ENCODE measurements at places on chromosomes 7 and 10.

- no peak for DNase-seq
Observed at GRCh38 chr7:18495412-18496340, at the start of gene HDAC9. TSS of gene HDAC9 (plus strand) at chr7:18495749. CDS start at chr7:18496303, 554 bp downstream.

DNA sequence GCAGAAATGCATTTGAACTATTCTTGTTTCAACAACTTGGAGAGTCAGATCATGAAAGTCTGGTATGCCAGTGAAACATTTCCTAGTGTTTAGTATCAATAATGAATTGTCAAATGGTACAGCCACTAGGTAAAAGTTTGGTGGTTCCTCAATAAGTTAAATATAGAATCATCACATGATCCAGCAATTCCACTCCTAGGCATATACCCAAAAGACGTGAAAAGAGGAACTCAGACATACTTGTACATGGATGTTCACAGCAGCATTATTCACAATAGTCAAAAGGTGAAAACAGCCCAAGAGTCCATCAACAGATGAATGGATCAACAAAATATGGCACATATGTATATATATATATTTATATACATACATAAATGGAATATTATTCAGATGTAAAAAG is 67.0 kb upstream of the HPS1 start:
- no peak for DNase-seq

GRCh38 chr10:71817831-71818655 is 33.0 kb downstream of the PSAP start:
- no peak for DNase-seq

DNA sequence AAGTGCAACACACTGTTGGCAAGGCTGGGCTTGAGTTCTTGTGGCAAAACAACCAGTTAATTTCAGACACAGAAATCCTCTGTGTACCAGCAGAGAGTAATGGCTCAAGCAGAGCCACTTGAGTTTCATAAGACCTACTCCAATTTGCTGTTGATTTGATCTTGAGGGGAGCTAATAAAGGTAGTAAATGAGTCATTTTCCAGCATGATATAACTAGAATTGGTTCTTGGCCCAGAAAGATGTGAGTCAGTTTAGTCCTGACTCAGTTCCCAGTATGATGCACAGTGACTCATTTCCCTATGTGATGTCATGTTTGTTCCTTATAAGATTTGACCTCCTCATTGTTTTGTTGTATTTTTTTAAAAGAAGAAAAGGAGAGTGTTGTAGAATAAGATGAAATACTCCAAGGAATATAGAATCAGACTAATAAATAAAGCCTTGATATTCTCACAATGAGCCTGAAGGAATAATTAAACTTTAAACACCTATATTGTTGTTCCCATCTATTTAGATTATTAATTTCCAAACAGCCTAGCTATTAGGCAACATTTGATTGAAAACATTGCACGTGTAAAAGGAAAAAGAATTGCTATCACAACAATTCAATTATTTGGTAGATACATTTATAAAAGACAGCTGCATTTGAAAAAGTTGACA is 186.2 kb downstream of the REEP3 start:
- DNase-seq: no peak

GRCh38 chr7:159149488-159149887 is 4.8 kb upstream of the VIPR2 start:
- no peak for DNase-seq

DNA sequence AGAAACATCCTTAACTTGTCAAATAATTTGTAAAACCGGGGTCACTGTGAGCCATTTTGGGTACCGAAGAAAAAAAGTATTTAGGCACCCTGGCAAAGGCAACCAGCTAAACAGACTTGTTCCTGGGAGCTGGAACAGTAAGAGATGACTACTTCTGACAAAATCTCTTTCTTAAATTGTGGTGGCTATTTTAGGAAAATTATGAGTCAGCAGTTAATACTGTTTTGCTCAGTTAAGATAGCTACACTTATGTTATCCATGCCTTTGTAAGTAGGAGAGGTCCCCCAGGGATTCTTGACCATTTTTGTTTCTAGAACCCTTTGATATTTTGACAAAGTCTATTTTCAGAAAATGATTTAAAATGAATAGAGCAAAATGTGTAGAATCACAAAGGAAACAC is 68.7 kb downstream of the TAX1BP1 start:
- DNase-seq: no peak

- no peak for DNase-seq
Observed at GRCh38 chr7:19405541-19405940, 260.3 kb upstream of the FERD3L start.

Measured in ureter (tissue), 1 donor.